ENCODE measurements at places on chromosomes 6 and 20.

DNA sequence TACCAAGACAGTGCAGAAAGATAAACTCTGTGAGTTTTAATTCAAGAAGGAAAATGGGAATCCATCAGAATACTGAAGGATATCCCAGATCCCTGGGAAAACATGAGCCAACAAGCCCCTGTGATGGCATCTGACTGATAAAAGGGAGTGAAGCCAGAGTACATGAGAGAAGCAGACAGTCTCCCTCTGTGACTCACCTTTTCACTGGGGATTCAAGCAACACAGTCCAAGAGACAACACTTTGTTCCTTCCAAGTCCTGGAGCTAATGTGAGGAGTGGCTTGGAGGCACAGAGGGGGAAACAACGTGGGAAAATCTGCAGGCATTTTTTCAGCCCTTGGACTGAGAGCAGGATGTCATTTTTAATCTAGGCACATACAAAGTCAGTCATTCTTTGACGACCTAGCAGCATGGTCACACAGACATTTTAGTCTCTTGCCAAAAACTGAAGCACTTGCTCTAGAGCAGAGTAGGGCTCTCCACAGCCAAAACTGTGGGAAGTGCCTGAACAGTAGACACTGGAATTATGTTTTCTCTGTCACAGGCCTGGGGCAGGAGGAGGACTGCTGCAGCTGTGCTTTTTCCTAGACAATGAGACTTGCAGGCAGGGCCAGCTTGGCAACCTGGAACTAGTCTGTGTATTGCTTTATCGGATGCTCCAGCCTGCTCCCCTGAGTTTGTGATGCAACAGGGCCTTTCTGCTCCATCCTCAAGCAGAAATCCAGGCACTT, 465.0 kb upstream of the GJE1 start:
- no peak for DNase-seq

- DNase-seq, result no peak
Observed at GRCh38 chr6:12545619-12546409, 170.8 kb upstream of the PHACTR1 start.

DNA sequence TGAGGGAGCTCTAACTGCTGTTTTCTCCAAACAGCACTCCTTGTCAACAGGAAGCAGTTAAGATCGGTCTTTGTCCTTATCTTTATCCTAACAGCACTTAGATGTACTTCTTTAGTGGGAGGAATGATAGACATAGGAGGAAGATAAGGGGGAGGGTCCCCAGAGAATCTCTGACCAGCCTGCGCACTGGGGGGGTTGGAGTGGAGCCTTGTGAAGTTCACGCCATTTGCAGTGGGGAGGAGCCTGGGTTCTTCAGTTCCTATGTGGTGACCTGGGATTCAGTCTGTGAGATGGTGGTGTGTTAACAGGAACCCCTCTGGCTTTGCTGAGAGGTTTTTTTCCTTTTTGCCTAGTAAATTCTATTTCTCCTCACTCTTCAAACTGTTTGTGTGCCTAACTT, 18.1 kb upstream of the ASCC3 start:
- DNase-seq, result no peak

- no peak for DNase-seq
Observed at GRCh38 chr20:57560554-57561355, at the start of gene PCK1. TSS of gene PCK1 (plus strand) at chr20:57561110. CDS start at chr20:57561412, 302 bp downstream.

Measured in stimulated activated CD4-positive, alpha-beta T cell treated with anti-CD3 and anti-CD28 coated beads, Interleukin-15, amount 100 ng/mL, for 1 hour (primary cell).